ENCODE measurements at places on chromosomes 7 and 10. TPM values are rescaled to one million over a fixed set of nuclear protein-coding genes. Genes with fewer than 3 reads are reported as not detected.

DNA sequence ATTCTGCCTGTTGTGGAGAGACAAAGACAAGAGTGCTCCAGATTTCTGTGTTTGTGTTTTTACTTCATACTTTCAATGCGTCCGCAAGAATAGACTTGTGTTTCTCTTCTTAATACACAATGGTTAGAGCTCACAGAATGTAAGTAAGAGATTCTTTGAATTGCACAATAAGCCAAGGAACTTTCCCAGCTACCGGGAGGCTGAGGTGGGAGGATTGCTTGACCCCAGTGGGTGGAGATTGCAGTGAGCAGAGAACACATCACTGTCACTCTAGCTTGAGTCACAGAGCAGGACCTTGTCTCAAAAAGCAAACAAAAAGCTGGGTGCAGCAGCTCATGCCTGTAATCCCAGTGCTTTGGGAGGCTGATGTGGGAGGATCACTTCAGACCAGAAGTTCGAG is 250.7 kb upstream of the MYO3A start:
- DNase-seq: no peak

- no peak for DNase-seq
Measured at GRCh38 chr10:74936577-74937265, 110.3 kb downstream of the KAT6B start.

The POLL gene
- 46.2 TPM for total RNA-seq

DNA sequence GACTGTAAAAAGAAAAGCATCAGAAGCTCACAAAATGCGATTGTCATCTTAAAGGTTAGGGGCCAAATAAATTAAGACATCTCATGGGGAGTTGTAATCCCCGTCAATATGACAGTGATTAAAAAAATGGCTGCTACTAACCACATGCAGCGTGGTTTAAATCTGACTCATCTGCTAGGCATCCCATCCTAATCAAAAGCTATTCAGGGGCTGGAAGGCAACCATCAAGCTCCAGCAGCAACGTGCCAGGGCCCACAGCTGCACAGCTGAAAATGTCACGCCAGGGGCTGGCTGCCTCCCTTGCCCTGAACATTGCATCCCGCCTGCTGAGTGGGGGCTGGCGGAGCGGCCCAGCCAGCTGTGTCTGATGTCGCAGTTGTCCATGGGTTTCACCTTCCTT is 66.3 kb upstream of the FRMD4A start:
- no peak for DNase-seq

The NEURL1 gene
- total RNA-seq: 1.2 TPM

DNA sequence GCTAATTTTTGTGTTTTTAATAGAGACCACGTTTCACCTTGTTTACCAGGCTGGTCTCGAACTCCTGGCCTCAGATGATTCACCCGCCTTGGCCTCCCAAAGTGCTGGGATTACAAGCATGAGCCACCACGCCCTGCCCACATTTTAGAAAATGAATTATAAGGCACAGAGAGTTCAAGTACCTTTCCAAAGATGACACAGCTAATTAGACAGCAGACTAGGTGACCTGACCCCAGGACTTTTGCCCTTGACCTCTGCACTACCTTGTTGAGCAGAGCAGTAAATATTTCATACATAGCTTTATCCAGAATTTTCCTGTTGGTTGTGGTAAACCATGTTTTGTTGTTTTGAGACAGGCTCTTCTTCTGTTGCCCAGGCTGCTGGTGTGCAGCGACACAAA is 131.3 kb upstream of the KCTD7 start:
- DNase-seq: no peak

The CALCR gene
- total RNA-seq: 1.2 TPM

- DNase-seq: no peak
Measured at GRCh38 chr10:24444337-24444736, 235.4 kb downstream of the KIAA1217 start.

The CNPY1 gene
- not detected for total RNA-seq

DNA sequence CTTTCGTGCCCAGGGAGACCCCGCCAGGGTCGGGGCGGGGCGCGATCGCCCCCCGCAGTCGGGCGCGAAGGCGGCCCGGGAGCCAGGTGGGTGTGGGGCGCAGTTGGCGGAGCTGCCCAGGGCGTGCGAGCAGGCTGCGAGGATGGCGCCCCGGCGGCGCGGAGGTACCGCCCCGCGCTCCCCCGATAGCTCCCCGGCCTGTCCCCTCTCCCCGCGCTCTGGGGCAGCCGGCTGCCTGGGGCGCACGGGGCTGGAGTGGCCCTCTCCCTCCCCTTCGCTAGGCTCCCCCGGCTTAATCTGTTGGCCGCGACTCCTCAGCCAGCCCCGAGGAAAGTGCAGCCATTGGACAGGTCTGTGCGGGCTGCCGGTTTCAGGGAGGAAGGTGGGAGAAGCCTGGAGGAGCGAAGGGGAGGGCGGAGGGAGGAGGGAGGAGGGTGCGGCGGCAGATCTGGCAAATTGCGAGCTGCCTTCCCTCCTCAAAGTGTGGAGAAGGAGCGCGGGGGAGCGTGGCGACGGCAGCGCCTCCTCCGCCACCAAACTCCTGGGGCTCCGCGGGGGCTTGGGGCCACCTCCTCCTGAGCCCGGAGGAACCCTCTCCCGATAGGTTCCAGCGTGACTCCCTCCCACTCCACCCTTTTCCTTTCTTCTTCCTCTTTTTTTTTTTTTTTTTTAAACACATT is 361 bp upstream of the PLXDC2 start:
- peak; percentile 86 for DNase-seq

- DNase-seq: no peak
Measured at GRCh38 chr7:148963583-148964482, 64.5 kb downstream of the PDIA4 start.

- DNase-seq: no peak
Measured at GRCh38 chr10:46286991-46287693, at the start of gene ANTXRL. ANTXRL (plus strand) TSS chr10:46286997; CDS start chr10:46287263, 266 bp downstream.

DNA sequence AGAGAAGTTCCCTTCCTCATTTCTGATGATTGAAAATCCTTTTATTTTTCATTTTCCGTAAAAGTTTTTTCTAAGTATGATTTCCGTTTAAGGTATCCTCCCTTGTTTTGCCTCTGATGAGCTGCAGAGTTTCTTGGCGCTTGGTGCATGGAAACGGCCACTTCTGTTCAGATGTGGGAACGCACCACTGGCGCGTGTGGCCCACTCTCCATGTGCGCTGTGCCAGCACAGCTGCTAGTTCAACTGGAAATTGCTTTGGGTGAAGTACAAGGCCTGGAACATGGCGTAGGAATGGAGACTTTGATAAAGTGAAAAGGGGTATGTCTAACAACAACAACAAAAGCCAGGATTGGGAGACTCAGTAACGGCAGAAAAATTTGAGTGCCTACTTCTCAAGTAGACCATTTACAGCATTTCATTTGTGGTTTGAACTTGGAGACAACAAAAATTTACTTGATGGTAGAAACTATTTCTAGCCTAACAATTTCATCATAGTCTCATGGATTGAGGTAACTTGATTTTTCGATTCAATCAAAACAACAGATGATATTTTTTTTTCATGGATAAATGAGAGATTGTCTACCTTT is 364.2 kb downstream of the SUGCT start:
- no peak for DNase-seq

GRCh38 chr10:22649994-22650393 is 64.4 kb downstream of the PIP4K2A start:
- DNase-seq: no peak

DNA sequence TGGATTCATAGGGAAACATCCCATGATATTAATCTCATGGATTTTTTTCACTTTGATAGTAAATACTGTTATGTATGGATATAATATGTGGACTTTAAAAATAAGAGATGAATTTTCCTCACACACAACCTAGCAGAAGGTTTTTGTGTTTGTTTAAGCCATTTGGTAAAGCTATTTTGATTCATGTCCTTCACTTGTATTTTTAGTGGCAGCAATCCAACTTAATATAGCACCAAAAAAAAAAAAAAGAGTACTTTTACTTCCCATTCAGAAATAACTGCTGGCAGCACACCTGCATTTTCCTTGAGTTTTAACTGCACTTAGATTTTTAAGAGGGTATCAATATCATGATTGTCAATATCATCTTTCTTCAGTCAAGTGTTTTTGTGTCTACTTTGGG is 60.0 kb downstream of the MCMBP start:
- no peak for DNase-seq

The SCART1 gene
- total RNA-seq: 1.1 TPM

The PRSS58 gene
- not detected for total RNA-seq

The SORCS1 gene
- 3.3 TPM for total RNA-seq

- DNase-seq: no peak
Measured at GRCh38 chr7:48041653-48041970, 6.3 kb downstream of the C7orf57 start.

The CLDN3 gene
- total RNA-seq: 34.8 TPM

GRCh38 chr10:49767752-49768151 is 5.6 kb upstream of the OGDHL start:
- DNase-seq: peak; percentile 40

GRCh38 chr7:22194658-22195273 is 162.2 kb downstream of the RAPGEF5 start:
- no peak for DNase-seq

The CYP26A1 gene
- 3.1 TPM for total RNA-seq

- no peak for DNase-seq
Measured at GRCh38 chr7:47497367-47498096, 84.4 kb downstream of the TNS3 start.

The RAPGEF5 gene
- total RNA-seq: 9.9 TPM

The SPDYE6 gene
- not detected for total RNA-seq

- no peak for DNase-seq
Measured at GRCh38 chr7:40544221-40544723, 409.5 kb downstream of the SUGCT start.

- no peak for DNase-seq
Measured at GRCh38 chr10:67978749-67979148, 94.3 kb downstream of the SIRT1 start.

The LRRTM3 gene
- total RNA-seq: 0.32 TPM

The THSD7A gene
- total RNA-seq: 0.68 TPM

- no peak for DNase-seq
Measured at GRCh38 chr7:130926001-130926691, 192.1 kb upstream of the KLF14 start.

The TEX47 gene
- total RNA-seq: not detected

GRCh38 chr7:40717242-40717641 is 582.4 kb downstream of the SUGCT start:
- peak; percentile 75 for DNase-seq

DNA sequence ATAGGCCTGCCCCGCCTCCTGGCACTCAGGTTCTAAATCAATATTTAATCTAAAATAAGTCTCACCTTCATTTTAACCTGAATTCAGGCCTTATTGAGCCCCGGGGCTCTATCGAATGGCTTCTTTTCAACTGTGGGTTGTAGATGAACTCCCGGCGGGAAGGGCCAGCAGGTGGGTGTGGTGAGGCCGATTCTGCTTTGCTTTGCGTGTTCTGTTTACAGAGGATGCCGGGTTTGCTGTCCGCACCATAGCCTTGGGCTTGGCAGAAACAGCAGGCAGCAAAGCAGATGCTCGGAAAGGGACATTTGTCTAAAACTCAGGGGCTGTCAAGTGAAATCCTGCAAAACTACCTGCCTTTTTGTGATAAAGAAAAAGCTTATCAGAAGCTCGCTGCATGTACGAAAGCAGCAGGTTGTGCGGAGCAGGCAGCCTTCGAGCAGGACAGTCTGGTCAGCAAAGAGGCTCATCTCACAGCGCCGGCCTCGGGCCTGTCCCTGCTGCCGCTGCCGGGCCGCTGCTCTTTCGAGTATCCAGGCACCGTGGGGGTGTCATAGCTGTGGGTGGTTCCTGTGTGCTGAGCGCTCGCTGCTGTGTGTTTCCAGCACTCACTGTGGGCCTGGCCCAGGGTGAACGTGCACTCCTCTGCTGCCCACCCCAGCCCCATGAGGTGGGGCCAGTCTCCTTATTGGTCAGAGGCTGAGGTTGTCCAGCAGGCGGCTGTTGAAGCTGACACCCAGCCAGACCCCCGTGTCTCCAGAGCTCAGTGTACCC is 434.8 kb upstream of the FOXK1 start:
- no peak for DNase-seq

DNA sequence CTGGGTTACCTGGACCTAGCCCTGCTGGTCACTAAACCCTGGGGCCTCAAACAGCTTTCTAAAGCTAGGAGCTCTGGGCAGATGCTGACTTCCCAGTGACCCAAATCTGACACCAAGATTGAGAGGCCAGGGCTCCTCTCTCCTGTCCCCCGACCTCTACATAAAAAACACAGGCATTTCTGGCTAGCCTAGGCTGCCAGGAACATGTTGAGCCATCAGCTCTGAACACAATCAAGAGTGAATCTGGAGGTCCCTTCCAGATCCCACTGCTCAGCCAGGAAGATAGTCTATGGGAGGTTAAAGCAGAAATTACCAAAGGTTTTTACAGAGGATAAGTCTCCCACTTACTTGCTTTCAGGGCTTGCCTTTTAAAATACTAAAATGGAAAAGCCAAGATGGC is 22.1 kb upstream of the PDE1C start:
- DNase-seq: no peak

The LIPN gene
- total RNA-seq: not detected

- DNase-seq: no peak
Measured at GRCh38 chr10:98415731-98416119, 743 bp upstream of the PYROXD2 start.

DNA sequence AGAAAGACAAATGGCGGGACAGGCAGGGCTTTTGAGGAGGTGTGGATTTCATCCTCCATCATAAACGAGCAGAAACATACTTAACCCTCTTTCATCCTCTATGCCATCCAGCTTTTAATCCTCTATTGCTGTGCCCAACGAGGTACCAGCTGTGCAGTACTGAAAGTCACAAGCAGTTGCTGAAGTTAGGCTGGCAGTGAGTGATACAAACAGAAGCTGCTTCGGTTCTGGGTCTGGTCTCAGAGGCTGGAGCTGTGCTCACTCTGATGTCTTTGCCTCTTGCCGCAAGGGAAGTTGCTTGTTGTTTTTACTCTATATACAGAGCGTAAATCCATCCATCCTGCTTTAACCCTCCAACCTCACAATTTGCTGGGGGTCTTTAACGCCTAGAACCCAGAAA is 235.2 kb downstream of the CELF2 start:
- DNase-seq: no peak

GRCh38 chr7:101553018-101553770 is 75.9 kb downstream of the MYL10 start:
- peak; percentile 7 for DNase-seq

The TMEM270 gene
- not detected for total RNA-seq

DNA sequence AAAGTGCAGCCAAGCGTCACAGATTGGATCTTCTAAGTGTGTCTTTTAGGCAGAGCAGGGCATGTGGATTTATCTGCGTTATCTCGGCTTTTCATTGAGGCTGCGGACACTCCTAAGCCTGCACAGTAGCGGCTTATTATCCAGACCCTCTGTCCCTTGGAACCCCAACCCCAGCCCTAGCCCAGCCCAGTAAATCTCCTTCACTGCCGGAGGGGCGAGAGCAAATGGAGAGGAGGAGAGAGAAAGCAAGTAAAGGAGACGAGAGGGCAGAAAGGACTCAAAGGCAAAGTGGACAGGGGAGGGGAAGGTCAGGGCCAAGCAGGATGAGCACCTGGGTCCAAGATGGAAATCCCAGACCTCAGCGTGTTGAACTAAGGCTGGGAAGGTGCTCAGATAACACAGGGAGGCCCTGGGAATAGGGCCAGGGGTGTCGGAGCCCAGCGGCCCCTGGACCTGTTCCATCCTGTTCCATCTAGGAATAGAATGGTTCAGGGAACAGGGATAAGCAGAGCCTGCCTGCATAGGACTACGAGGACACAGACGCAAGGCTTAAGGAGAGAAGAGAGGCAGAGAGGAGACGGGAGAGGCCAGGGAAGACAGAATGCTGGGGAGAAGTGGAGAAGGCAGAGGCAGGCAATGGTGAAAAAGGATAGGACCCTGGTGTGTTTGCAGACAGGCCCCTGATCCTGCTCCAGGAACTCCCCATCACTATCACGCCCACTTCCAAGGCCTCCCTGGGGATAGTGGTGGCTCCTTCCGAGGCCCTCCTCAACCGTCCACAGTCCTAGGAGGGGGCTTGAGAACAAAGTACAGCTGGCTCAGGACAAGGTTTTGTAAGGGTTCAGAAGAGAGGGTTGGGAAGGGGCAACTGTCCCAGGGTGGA is 99.6 kb downstream of the CHST15 start:
- no peak for DNase-seq
